ENCODE measurements at places on chromosomes 12 and 14. TPM values are rescaled to one million over a fixed set of nuclear protein-coding genes. Genes with fewer than 3 reads are reported as not detected.

The GNS gene
- total RNA-seq, result 63.0 TPM

The KRT6B gene
- total RNA-seq, result 0.06 TPM

The PTGER2 gene
- total RNA-seq, result 4.2 TPM

The LALBA gene
- not detected for total RNA-seq

The PNN gene
- total RNA-seq, result 41.9 TPM

The GPRC5A gene
- total RNA-seq, result 256 TPM

The KRT74 gene
- not detected for total RNA-seq

The CLEC14A gene
- not detected for total RNA-seq

The AKAP6 gene
- total RNA-seq, result 0.29 TPM

The CLEC4A gene
- not detected for total RNA-seq

The DBX2 gene
- not detected for total RNA-seq

The DEPDC4 gene
- 0.80 TPM for total RNA-seq

The A2M gene
- 0.11 TPM for total RNA-seq

Data from A549 treated with dexamethasone at 1 μM for 4 hours (cell line).